ENCODE measurements at places on chromosomes 7 and 10. TPM values are rescaled to one million over a fixed set of nuclear protein-coding genes. Genes with fewer than 3 reads are reported as not detected.

Gene FFAR4
- not detected for total RNA-seq

DNA sequence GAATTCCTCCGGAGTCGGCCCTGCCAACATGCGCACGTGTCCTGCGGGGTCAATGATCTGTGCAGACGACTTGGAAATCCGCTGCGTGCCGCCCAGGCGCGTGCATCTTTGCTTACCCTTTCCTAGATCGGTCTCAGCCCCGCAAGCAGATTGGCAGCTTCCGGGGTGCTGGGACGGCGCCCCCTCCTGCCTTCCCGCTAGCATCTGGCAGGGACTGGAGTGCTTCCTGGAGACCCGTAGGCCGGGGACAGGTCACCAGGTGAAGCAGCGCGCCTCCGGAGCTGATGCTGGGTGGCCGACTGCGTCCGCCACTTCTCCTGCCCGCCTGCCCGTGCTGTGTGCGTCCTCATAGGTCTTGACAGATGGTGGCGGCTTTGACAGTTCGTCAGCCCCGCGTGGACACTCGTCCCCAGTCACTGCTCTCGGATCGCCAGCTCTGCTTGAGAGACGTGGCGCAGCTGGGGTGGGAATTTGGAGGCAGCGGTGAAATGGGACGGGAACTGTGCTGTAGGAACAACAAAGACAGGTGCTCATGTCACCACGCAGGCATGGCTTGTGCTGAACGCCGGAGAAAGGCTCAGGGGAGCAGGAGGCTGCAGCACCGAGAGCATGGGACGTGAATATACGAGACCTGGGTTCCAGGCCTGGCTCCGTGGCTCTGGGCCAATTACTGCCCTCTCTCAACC, 21.9 kb upstream of the KCNK18 start:
- no peak for DNase-seq

DNA sequence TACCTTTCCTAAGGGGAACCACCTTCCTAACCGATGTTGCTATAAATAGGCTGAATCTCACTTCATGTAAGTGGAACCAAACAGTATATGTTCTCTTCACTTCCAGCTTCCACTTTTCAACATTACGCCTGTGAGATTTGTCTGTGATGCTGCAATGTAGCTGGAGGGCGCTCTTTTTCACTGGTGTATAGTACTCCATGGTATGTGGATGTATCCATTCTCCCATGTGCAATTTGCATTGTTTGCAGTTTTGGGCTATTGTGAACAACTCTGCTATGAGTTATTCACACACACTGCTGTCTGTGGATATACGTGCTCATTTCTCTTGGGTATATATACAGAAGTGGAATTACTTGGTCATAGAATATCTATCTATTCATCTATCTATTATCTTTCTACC, 75.9 kb upstream of the GNA12 start:
- no peak for DNase-seq

Gene C10orf67
- not detected for total RNA-seq

DNA sequence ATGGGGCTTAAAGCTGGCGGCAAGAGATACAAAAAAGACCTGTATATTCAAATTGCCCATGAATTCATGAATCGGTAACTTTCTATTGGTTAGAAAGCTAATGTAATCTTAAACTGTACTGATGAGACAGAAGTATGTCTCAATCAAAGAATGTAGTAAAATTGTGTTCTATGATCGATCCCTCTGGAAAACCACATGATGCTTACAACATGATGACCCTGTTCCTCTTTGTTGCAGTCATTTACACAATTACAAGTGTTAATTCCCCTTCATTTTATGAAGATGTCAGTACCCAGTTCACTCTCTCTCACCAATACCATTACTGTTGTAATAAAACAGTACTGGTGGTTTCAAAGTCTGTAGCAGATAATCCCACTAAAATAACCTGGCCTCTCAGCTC, 10.1 kb downstream of the KIF5B start:
- DNase-seq: no peak

Gene HOXA4
- total RNA-seq: not detected

Gene ASB10
- not detected for total RNA-seq

DNA sequence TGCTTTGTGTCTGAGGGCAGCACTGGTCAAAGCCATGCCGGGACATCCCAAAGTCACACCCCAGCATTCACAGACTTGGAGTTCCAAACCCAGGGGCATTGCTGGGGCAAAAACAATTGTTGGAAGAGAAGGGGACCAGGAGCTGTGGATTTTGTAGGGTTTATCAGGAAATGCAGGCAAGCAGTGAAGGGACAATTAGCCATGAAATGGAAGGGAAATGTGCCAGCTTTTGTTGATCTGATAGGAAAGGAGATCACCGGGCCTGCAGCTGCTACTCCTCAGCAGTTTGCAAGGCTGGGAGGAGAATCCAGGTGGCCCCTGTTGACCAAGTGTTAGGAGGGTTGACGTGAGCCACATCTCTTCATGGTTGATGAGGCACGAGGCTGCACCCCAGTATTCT, 2.5 kb upstream of the BRI3 start:
- no peak for DNase-seq

DNA sequence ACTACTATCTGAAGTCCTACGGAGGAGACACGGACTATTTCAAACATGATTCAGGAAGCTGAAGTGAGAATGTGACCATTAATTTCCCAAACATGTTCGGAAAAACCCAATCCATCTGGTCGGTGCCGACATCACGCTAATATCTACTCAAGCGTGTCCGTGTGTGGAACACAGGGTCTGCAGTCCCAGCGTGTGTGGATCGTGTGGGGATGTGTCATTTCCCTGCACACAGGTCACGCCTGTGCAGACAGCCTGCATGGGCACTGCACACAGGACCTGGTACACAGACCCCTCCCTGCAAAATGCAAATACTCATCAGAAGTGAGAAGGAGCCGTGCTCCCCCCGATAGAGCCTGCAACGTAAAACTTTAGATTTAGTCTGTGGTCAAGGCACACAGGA, 57.8 kb downstream of the CARD11 start:
- no peak for DNase-seq

GRCh38 chr10:88705958-88706357, at the start of gene LIPK:
Gene LIPK, plus strand, starts transcription at chr10:88706249. Its CDS starts 18,295 bp downstream, at chr10:88724544.
- no peak for DNase-seq

Gene CPA5
- total RNA-seq: 0.18 TPM

DNA sequence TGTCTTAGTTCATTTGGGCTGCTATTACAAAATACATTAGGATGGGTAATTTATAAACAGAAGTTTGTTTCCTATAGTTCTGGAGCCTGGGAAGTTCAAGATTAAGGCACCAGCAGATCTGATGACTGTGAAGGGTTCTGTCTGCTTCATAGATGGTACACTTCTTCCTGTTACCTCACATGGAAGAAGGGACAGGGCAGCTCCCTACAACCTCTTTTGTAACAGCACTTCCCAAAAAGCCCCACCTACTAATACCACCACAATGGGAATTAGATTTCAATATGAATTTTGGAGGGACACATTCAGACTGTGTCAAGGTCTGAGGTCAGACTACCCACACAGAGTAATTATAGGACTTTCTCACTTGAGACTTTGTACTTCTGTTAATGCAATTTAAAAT, 260.3 kb downstream of the ARHGAP12 start:
- no peak for DNase-seq

DNA sequence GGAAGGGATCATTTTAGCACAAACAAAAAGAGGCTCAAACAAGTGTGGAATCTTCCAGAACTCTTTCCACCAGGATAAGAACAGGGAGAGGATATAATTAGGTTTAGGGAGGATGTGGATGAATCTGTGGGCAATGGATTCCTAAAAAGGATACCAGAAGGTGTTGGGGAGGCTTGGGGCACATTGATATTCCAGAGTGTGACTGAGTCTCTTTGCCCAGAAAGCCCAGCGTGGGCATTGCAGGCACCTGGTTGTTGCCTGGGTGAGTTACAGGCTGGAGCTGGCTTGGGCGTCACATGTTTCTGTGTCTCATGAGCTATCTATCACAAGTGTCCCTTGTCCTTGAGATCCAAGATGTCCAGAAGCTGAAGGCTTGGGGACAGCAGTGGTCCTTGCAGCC, 3.3 kb downstream of the COL26A1 start:
- DNase-seq: no peak

DNA sequence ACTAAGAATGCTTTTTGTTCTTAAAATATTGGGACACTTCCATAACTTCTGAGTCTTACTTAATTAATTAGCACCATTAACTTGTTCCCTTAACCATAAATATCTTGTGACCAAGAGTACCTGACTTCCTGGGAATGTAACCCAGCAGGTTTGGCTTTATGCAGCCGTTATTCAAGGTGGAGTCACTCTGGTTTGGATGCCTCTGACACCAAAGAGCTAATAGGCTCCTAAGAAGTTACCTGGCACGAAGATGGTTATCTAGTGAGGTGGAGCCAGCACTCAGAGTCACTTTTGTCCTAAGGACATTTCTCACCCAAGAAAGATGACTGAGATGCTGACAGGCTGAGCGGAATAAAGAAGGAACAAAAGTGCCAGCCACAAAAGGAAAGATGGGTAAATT, 172.3 kb downstream of the C1GALT1 start:
- no peak for DNase-seq

DNA sequence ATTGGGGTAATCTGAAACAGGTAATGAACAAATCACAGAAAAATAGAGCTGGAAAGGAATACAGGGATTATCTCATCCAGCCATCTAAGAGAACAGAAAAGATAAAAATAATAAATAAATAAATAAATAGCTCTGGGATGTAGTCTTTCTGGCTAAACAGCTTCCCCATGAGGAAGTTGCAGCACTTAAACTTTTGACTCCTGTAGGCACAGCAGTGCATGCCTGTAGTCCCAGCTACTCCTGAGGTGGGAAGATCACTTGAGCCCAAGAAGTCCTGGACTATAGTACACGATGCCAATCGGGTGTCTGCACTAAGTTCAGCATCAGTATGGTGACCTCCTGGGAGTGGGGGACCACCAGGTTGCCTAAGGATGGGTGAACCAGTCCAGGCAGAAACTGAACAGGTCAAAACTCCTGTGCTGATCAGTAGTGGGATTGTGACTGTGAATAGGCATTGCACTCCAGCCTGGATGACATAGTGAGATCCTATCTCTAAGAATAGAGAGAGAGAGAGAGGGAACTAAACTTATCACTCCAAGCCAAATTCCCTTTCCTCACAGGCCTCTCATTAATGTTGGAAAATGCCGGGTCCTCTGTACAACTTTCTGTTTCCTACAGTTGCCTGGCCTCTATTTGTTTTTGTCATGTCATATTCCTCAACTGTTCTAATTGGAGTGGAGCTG, 61.7 kb upstream of the CDK13 start:
- DNase-seq: no peak

Gene POMZP3
- 13.4 TPM for total RNA-seq

DNA sequence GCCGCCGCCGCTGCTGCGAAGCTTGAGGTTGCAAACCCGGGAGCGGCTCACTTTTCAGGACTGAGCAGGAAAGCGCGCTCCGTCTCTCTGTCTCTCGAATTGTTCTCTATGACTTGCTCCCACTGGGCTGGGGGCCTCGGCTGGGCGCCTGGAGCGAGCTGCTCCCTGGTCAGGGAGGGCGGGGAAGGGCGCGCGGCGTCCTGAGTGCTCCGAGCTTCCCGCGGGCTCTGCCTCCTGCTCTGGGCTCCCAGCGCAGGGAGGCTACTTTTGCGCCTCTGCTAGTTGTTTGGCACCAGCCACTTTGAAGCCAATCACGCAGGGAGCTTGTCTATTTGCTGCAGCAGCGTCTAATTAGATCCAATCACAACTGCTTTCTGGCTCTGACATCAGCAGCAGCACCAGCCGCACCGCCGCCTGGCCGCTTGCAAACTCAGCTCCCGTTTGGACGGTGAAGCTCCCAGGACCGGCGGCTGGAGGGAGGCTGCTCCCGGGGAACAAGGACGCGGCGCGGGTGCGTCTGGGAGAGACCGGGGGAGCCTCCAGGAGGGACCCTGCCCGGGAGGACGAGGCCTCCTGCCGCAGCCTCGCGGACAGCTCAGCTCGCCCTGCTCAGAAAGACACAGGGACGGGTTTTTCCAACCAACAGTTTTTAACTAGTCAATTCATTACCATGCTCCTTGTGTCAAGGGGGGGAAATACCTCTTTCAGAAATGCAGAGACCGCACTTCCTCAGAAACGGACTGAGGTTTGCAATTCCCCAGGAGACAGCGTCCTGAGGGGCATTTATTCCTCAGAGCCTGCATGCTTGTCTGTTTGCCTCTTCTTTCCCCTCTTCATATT, at the start of gene ADARB2:
Gene ADARB2 (minus strand): TSS at position 304 of the 840 bp plus-strand sequence.
- no peak for DNase-seq

GRCh38 chr10:101708870-101709269, 13.9 kb upstream of the FBXW4 start:
- no peak for DNase-seq

- no peak for DNase-seq
Observed at GRCh38 chr10:3919709-3920308, 134.8 kb upstream of the KLF6 start.

Gene CPN1
- 0.09 TPM for total RNA-seq

- no peak for DNase-seq
Observed at GRCh38 chr10:79435271-79436065, 10.0 kb downstream of the ZCCHC24 start.

Gene OPN4
- total RNA-seq: not detected

Gene INSYN2A
- not detected for total RNA-seq

- no peak for DNase-seq
Observed at GRCh38 chr7:129098409-129099084, 43.6 kb upstream of the TNPO3 start.

Gene NUPR2
- total RNA-seq: not detected

DNA sequence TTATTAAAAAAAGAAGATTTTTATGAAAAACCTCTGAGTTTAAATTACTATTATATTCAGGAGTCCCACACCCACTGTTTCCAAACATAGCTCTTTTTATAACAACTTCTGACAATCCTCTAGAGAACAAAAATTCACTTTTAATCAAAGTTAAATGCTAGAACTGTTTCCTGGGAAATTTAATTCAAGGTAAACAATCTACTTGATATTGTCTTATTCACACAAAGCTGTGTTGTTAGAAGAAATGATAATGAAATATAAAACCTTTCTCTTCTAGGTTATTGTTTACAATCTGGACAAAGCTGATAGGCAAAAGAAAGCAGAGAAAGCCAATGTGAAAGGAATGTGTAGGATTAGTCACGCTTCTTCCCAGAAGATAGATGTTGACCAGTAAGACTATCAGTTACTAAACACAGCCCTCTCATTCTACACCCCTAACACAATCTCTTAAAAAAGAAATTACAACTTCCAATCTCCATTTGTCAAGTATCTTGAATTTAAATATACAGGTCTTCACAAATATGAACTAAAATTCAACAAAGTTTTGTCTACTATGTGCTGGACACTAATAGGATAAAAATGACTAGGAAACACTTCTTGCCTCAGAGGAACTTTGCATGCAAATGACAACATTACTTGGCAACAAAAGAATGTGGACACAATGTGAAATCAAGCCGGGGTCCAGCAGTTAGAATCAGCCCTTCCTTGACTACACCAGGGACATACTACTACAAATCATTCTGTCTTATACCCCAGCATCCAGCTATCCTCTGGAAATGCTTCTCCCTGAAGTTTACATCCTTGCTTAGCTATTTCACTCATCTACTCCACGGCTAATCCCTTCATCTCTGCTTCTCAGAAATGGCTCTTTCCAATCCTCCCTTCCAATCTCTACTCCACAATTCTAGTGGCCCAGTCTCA, 123.7 kb downstream of the IMMP2L start:
- DNase-seq: peak; percentile 94

Gene ASB4
- not detected for total RNA-seq

GRCh38 chr10:32207544-32207943, 139.4 kb downstream of the EPC1 start:
- peak; percentile 65 for DNase-seq
